ENCODE measurements at places on chromosomes 16 and 17.
A peak's percentile ranks its signal among the peaks of the same experiment; 100 is the strongest.

- no peak for DNase-seq
Observed at GRCh38 chr17:42508426-42509165, 27.4 kb upstream of the NAGLU start.

- DNase-seq, result no peak
Observed at GRCh38 chr17:42796066-42796758, 2.3 kb downstream of the COA3 start.

- DNase-seq, result no peak
Observed at GRCh38 chr16:59690216-59690615, 956.1 kb upstream of the GOT2 start.

DNA sequence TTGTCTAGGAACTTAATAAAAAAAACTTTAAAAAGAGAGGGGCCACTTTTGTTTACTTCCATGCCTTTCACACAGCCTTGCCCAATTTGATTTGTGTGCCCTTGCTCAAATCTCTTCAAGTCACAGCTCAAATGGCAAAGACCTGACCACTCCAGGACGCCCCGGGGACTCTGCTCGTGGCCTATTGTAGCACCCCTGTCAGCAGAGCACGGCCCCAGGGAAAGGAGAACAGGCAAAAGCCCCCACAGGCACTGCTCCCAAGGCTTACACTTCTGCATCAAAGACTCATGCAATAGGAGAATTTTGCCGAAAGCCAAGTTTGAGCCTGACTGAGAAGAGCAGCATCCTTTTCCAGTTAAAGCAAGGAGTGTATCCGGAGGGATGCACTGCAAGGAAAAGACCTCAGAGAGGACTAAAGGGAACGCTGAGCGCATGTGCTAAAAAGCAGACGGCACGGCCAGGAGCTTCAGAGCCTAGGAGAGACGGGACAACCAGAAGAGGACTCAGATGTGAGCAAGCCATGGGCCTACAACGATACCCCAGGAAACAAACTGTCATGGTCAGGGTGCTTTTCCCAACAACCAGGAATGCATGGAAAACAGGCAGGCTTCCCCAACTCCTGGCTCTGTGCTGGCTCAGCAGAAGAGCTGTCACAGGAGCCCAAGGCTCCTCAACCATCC, 8.2 kb downstream of the CREBBP start:
- no peak for DNase-seq

GRCh38 chr17:17751489-17752088, 70.3 kb downstream of the RAI1 start:
- DNase-seq, result no peak

DNA sequence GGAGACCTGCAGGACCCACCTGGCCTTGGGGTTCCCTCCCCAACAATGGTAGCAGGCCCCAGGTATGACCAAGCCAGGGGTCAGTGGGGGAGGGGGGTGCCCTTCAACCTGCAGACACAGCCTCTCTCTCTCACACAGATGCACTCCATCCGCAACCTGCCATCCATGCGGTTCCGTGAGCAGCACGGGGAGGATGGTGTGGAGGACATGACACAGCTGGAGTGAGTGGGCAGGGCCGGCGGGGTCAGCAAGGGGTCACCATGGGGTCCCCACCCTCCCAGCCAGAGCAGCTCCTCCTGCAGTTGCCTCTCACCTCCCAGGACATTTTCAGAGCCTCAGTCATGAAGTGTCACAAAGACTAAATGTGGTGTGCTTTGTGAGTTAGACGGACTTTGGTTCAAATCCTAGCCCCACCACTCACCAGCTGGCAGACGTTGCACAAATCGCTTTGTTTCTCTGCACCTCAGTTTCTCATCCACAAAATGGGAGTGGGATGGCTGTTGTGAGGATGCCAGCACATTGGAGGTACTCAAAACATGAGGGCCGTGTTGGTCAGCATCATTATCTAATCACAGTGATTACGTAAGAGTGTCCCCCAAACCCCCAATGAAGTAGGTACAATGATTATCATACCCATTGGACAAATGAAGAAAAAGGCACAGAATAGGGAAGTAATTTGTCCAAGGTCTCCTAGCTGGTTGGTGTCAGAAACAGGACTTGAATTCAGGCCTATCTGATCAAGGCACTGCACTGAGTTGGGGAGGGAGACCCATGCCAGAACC, 16.0 kb downstream of the MYO15A start:
- DNase-seq, result no peak

DNA sequence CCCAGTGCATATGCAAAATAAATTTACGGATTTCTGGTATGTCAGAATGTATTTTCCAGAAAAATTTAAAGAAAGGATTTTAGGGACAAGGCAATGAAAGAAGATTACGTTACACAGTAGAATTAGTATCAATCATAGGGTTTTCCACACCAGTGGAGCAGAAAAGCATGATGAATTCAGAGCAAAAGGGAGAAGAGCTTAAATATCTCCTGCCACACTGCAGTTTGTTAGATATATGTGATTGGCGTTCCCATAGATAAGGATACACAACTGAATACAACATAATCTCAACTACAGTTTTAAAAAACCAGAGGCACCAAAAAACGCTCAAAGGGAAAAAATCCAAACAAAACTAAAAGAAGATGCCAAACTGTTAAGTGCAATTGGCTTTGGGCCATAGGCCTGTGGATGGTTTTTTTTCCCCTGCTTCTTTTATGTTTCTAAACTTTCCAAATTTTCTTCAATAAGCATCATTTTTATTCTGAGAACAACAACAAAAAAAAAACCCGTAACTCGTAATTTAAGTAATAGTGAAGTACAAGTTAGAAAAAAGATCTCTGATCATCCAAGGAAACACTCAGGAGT, 22.3 kb downstream of the MARF1 start:
- DNase-seq, result no peak

GRCh38 chr16:88815901-88816589, 4.3 kb upstream of the APRT start:
- DNase-seq, result peak; percentile 69

DNA sequence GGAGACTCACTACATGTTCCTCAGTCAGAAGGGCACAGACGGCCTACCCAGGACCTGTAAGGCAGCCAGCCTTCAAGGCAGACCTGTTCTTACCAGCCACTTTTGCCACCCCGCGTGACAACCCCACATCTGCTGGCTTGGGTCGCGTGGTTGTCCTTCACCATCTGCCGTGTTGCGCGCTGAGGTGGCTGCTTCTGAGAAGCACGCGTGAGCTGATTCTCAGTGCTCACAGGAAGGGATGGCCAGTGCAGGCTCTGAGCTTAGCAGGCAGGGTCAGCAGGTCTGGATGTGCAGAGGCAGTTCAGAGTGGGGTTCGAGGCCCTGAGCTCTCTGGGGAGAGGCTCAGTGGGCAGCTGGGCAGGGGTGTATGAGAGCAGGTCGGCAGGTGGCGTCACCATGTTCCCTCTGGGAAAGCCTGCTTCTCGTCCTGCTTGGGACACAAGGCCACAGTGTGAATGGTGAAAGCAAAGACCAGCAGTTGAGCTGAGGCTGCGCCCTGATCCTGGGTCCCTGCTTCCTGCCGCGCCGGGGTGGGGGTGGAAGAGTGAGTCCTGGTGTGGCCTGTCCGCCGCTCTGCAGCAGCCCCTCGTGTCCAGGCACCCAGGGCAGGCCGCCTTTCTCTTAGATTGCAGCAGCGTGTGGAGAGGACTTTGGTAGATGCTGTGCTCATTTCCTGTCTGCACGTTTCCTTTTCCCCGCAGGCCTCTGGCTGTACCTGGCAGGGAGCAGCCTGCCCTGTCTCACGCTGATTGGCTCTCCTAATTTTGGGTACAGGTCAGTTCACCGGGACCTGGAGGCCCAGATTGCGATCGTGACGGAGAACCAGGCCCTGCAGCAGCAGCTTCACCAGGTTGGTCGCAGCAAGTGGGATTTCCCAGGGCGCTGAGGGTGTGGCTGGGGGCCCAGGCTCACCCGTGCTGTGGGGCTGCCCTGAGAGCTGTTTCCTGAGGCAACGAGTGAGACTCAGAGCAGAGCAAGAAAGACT, 36.0 kb downstream of the PGS1 start:
- no peak for DNase-seq

DNA sequence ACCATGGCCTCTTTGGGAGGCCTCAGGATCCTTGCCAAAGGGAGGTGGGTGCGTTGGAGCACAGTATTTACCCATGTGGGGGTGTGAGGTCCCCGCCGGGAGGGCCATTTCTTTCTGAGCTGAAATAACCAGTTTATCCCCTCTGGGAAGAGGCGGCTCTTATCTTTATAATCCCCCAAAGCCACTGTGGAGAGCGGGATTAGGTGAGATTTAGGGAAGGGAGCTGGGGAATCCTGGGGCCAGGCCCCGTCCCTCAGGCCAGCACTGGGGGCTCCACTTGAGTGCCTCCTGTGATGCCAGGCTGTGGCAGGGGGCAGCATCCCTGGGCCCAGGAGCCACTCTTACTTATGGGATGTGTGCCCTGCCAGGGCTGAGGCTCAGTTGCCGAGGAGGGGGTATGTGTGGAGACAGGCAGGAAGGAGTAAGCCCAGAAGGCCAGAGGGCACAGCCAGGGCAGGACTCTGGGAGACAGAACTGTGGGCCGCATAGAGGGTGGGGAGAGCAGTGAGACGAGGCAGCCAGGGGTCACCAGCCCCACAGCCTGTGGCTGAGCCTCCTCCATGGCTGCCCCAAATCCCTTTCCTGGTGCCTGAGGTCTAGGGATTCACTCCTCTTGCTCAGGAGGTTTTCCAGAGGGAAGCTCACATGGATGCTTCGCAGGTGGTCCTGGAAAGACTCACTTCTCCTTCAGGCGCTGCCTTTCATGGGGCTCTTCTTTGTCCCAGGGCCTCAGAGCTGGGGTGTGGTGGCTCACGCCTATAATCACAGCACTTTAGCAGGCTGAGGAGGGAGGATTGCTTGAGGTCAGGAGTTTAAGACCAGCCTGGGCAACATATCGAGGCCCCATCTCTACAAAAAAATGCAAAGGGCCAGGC, 25.0 kb downstream of the TMEM94 start:
- no peak for DNase-seq

- no peak for DNase-seq
Observed at GRCh38 chr17:79315358-79316105, 240.9 kb downstream of the ENGASE start.

DNA sequence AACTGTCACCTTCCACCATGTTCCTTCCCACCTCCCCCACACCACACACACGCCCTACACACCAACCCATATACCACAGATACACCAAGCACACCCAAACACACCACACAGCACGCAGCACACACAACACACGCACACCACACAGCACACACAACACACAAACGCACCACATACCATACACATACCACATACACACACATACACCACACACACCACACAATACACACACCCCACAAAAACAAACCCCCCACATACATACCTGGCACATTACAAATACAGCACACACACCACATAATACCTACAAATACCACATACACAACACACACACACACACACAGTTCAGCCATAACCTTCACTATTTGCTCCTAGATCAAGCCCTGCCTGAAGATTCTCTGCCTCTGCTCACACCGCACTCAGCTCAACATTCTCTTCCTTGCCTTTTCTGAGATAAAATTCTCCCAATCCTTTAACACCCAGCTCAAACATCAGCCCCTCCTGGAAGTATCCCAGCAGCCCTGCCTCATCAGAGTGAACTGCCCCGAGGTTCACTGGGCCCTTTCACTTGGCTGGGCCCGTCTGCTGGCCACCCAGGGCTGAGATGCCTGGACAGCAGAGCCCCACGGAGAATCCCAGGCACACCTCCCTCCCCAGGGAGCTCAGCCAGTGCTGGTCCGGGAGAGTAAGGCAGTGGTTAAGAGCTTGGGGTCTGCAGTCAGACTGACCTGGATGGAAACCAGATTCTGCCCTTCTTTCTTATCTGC, 31.9 kb upstream of the CPNE2 start:
- no peak for DNase-seq

- peak; percentile 57 for DNase-seq
Observed at GRCh38 chr16:526181-527014, 1.1 kb upstream of the CAPN15 start.

GRCh38 chr17:19248928-19249574, 11.9 kb downstream of the EPN2 start:
- DNase-seq, result no peak

DNA sequence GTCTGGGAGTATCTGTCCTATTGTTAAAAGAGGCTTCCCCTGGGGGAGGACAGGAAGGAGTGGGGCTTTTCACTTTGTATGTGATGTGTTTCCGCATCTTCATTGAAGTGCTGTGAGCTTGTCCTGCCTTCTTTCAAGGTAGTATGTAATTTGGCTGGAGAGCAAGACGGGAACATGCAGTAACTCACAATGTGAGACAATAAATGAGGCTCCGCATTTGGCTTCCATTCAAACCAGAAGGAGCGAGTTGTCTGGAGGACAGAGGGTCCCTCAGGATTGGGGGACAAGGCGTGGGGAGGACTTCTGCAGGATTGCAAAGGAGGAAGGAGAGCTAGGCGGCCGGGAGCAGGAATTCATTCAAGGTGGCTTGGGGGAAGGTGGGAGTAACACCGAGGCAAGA, 203.5 kb downstream of the RBFOX3 start:
- no peak for DNase-seq

- DNase-seq, result no peak
Observed at GRCh38 chr17:45240905-45241327, 19.2 kb downstream of the FMNL1 start.

- no peak for DNase-seq
Observed at GRCh38 chr17:37847811-37848331, 76.3 kb upstream of the TBC1D3K start.

DNA sequence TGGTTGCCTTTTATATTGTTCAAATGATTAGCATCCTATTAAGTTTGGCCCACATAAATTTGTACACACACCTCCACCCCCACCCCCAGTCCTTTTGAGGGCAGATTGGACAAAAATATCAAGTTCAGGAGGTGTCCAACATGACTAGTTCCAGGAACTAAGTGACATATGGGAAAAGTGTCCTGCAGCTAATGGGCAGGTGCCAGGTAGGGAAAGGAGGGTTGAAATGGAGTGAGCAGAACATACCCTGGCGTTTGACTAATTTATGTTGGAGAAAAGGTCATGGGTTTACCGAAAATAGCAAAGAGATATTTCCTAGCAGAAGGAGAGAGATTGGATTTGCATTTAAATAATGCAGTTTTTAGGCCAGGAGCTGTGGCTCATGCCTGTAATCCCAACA, 4.9 kb downstream of the KCTD2 start:
- DNase-seq, result no peak
